ENCODE measurements at places on chromosomes 3 and 15.

DNA sequence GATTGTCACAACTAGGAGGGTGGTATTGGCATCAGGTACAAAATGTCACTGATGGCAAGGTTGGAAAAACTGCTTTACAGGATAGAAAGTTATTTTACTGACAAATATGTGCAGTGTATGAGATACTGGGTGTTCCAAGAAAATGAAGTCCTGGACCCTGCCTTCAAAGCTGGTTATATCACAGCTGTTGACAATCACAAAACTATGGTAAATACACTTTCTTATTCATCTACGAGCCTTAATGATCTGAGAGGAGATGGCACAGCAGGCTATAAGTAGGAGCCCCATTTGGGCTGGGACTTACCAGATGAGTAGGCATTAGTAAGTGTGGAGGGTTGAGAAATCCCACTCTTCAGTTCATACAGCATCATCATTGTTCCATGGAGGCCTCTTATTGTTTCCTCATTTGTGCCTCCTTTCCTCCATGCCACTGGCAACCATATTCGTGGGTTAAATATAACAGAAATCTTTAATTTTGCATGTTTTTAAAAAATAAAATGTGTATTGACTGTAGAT lies 66.9 kb downstream of the CMTM8 start:
- no peak for DNase-seq

GRCh38 chr3:100333970-100334487 lies 528 bp upstream of the NIT2 start:
- no peak for DNase-seq

- DNase-seq, result no peak
These were observed 227.8 kb upstream of the CTNNB1 start for GRCh38 chr3:40971191-40972168.

- no peak for DNase-seq
These were observed 108.3 kb downstream of the B3GALNT1 start for GRCh38 chr3:160996811-160997210.

- DNase-seq, result no peak
These were observed 37.5 kb downstream of the TPM1 start for GRCh38 chr15:63079947-63080626.

DNA sequence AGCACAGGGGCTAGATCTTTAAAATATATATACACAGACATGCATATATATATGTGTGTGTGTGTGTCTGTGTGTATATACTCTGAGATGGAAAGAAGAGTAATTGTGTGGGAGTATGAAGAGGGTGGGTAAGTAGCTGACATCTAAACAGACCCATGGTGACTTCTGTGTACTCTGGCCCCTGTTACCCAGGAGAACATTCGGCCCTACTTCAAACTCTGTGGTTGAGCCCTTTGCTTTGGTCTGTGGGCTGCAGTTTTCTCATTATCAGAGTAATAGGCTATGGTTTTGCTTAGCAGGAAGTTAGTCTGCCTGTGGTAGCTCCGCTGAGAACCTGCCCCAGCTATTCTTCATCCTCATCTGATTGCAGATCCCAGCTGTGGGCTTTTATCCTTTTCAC lies 141.4 kb downstream of the RBPMS2 start:
- DNase-seq, result no peak

GRCh38 chr3:9216736-9217135 lies 32.7 kb downstream of the SRGAP3 start:
- no peak for DNase-seq

- no peak for DNase-seq
These were observed 132.4 kb upstream of the LPP start for GRCh38 chr3:188021502-188022040.

GRCh38 chr3:46708401-46709156 lies 7.4 kb downstream of the TMIE start:
- no peak for DNase-seq

GRCh38 chr3:3127432-3128010 lies 781 bp downstream of the TRNT1 start:
- no peak for DNase-seq

DNA sequence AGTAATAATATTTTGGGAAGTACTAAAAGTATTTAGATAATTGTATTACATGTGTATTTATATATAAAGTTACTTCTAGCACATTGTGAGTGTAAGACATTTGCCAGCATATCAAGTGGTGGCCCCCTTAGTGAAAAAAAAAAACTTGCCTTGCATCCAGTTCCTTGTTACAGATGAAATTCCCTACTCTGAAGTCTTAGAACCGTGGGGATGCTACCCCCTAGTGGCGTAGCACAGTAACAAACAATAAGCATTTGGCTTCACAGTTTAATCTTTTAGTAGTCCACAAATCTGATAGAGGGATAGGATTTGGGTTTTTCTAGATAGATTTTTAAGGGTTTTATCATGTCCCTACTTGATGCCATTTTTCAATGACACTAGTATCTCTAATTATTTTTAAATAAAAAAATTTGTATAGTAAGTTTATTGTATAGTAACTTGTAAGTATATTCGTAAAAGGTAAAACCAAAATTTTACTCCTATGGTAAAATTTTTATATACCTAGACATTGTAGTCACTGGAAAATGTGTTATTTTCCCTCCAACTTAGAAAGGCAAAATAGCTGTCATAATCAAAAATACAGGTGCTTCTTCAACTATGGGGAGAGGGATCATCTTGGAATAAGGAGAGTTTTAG lies 14.3 kb downstream of the SMC4 start:
- peak; percentile 62 for DNase-seq

DNA sequence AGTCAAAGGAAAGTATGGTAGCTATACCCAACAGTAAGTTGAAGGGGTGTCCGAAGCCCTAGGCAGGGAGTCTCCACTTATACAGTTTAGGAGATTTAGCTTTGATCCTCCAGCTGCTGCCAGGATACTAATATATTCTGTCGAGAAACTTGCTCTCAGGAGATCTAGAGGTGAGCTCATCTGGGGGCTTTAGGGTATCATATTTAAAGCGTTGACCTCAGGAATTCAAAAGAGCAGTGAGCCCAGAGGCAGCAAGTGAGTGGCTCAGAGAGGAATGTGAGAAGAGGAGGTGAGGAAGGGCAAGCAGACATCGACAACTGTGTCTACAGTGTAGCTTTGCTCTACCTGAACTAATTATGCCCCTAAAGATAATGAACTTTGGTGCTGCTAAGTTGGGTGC lies 245.1 kb upstream of the LRTM1 start:
- DNase-seq, result no peak

DNA sequence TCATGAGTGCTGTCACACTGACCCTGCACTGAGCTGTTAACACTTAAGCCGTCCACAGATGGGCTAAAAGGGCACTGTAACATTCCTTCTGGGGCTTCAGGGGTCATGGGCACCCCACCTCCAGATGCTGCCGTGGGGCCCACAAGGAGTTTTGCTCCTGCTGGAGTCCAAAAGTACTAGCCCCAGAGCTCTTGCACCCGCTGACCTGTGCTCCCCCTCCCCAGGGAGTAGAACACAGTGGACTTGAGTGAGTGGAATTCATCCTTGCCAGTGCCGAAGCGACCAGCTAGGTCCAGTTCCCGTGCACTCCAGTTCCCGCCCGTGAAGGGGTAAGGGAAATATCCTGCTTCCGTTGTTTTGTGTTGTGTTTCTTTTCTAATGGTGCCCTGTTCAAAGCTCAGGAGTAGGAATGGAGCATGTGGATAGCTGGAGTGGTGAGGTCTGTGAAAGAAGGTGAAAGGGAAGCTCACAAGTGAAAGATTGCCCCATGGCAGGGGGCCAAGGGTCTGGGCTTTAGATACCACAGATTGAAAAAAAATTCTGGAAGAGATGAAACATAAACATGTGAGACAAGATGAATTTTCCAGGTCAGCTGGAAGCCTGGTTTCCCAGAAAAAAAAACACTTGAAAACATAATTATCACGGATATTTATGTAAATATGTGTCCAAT lies 36.6 kb downstream of the SLCO2A1 start:
- no peak for DNase-seq

DNA sequence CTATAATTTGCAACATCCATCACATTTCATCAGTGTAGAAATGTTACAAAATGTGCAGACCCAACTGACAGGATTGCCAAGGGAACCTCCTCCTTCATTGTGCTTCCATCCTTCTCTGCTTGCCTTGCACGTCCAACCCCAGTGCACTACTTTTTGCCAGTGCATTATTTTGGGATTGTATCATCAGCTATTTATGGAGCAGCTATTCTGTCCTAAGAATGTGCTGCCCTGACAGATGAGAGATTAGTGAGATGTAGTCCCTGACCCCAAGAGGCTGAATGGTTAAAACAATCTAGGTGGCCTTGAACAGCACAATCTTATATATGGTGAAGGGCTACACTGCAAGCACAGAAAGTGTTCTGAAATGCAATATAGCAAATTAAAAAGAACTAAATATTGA lies 935.8 kb downstream of the IGSF11 start:
- no peak for DNase-seq

DNA sequence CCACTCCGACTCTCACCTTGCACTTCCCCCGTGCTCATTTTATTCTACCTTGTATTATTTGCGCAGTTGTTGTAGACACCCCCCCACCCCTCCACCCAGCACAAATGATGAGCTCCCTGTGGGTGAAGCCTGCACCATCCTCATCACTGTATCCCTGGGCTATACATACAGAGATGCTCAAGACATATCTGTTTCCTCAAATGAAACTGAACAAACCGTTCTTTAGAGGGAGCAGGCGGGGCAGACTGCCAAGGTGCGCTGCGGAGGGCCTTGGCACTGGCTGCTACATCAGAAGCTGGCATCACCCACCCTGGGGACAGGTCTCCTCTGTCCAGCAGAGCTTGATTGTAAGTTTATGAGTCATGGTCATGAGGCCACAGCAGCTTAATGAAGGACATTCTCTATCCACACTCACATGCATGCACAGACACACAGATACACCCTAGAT lies 29.0 kb downstream of the ADCY5 start:
- DNase-seq, result no peak

- no peak for DNase-seq
These were observed 4.8 kb downstream of the GLYCTK start for GRCh38 chr3:52292247-52293065.

- peak; percentile 70 for DNase-seq
These were observed 21.0 kb upstream of the EID1 start for GRCh38 chr15:48856942-48857341.

- no peak for DNase-seq
These were observed 55.0 kb downstream of the TMEM44 start for GRCh38 chr3:194577986-194578905.

- no peak for DNase-seq
These were observed 54.3 kb upstream of the CCR4 start for GRCh38 chr3:32897001-32897601.

- no peak for DNase-seq
These were observed 34.6 kb downstream of the IGSF10 start for GRCh38 chr3:151426341-151426657.

DNA sequence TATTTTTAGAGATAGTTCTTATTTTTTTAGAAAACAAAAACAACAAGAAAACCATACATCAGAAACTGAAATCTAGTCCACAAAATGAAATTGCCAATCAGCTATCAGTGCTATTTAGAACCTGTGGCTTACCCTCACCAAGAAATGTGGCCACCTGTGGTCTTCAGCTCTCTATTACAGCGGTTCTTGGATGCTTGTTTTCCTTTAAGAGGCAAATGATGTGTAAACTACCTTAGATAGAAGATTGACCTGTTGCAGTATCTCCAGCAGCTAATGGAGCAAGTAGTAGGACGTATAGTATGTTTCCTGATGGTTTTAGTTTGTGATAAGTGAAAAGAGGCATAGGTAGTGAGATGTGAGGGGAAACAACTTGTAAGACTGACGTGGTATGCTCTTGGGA lies 21.2 kb downstream of the TFG start:
- no peak for DNase-seq

GRCh38 chr3:142027735-142028134 lies 121.6 kb downstream of the TFDP2 start:
- no peak for DNase-seq

- DNase-seq, result no peak
These were observed 30.8 kb upstream of the LMCD1 start for GRCh38 chr3:8470801-8471200.

GRCh38 chr3:104594491-104594890 lies 772.2 kb upstream of the ALCAM start:
- no peak for DNase-seq

- DNase-seq, result no peak
These were observed 20.6 kb downstream of the SMAD3 start for GRCh38 chr15:67085818-67086636.

GRCh38 chr15:83398626-83399025 lies 48.5 kb upstream of the SH3GL3 start:
- no peak for DNase-seq

DNA sequence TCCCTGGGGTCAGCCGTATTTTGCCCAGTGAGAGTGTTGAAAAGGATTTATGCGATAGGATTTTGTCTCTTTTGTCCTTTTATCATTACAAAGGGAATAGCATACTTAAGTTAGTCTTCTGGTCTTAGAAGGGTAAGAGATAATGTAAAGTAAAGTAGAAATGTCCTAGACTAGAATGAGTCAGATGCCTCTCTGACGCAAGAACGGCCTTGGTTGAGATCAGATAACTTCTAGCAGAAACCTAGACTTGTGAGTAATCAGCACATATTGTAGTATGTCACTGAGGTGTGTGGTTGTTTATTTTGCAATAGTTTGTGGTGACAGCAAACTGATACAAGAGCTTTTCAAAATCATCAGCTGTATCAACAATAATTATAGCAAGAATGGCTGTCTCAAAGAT lies 866.1 kb downstream of the NSUN3 start:
- no peak for DNase-seq

DNA sequence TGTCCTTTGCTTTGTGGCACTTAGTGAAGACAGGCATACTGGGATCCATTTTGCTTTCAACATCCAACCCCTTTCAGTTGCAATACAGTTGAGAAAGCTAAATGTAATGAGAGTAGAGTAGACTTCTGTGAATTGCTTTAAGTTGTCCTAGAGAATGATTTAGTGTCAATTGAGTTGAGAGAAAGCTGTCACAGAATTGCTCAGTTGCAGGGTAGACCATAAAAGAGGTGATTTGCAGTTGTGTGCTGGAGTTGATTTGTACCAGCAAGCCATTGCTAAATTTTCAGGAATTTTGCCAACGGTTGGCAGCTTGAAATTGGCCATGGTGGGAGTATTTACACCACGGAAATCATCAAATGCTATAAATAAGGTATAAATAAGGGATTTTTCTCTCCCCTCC lies 2.2 kb downstream of the ABHD5 start:
- no peak for DNase-seq

DNA sequence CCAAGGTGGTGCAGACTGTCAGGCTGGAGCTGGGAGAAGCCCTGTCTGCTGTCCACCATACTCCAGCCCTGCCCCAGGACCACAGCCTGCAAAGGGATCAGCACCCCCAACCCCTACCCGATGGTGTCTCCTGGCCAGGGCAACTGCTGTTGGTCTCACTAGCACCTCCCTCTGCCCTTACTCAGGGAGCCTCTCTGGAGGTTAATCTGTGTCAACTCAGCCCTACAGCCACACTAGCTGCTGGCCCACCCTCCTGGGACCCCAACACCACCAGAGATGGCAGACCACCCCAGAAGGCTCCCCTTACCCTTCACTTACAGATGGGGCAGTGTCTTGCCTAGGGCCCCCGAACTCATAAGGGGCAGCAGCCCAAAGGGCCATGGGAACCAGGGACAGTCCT lies 65.2 kb downstream of the TLE3 start:
- DNase-seq, result no peak

- DNase-seq, result no peak
These were observed 15.9 kb downstream of the CDAN1 start for GRCh38 chr15:42721016-42721415.

All from NT2/D1 (cell line).